ENCODE measurements at places on chromosomes 4 and X. TPM values are rescaled to one million over a fixed set of nuclear protein-coding genes. Genes with fewer than 3 reads are reported as not detected.

Gene DGKQ
- 7.9 TPM for total RNA-seq

Gene SHROOM3
- 17.3 TPM for total RNA-seq

Gene TBC1D25
- 11.4 TPM for total RNA-seq

Gene IQSEC2
- 38.7 TPM for total RNA-seq

All from A549 treated with dexamethasone at 1 μM for 4 hours (cell line).